Left lobe of liver (tissue), 2 donors: ENCODE measurements at places on chromosomes 1 and 21. TPM values are rescaled to one million over a fixed set of nuclear protein-coding genes. Genes with fewer than 3 reads are reported as not detected.

GRCh38 chr1:180513531-180513930, 11.2 kb upstream of the ACBD6 start:
- DNase-seq: no peak

Gene LRRN2
- 0.15 TPM for total RNA-seq

- DNase-seq: no peak
These were observed 30.2 kb upstream of the SLAMF1 start for GRCh38 chr1:160676869-160677597.

Gene ACTN2
- total RNA-seq: not detected

GRCh38 chr1:62452951-62453350, 16.1 kb downstream of the USP1 start:
- DNase-seq: no peak

Gene DNASE2B
- not detected for total RNA-seq

DNA sequence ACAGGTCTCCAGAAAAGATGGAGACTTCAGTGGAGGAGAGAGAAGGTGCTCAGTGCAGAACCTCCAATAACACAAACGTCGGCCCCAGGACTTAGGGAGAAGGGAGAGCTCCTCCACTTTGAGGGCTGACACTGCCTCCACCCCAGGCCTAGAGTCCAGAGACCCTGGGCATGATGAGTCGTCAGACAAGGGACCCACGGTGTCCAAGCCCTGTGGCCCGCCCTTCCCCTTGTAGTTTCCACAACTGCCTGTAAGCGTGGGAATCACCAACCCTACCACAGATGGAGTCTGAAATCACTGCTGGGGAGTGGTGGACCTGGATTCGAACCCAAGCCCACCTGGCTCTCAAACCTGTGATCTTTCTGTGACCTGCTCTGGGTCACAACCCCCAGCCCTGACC, 281.1 kb downstream of the NPHP4 start:
- no peak for DNase-seq

- DNase-seq: no peak
These were observed 531.6 kb downstream of the PTPRU start for GRCh38 chr1:29767769-29768425.

- DNase-seq: no peak
These were observed 32.4 kb downstream of the KCNN3 start for GRCh38 chr1:154837672-154838171.

Gene MXRA8
- total RNA-seq: 4.5 TPM

- DNase-seq: no peak
These were observed 21.9 kb downstream of the SH2D2A start for GRCh38 chr1:156794506-156795373.

- DNase-seq: no peak
These were observed 96.9 kb downstream of the NEK7 start for GRCh38 chr1:198253668-198254067.

Gene SPRR3
- total RNA-seq: not detected

Gene TTC34
- total RNA-seq: 0.20 TPM

- no peak for DNase-seq
These were observed 62.4 kb downstream of the MAP3K21 start for GRCh38 chr1:233389893-233390292.

Gene UBQLN4
- total RNA-seq: 21.2 TPM

- DNase-seq: no peak
These were observed 65.6 kb upstream of the DMRTA2 start for GRCh38 chr1:50488876-50489275.

DNA sequence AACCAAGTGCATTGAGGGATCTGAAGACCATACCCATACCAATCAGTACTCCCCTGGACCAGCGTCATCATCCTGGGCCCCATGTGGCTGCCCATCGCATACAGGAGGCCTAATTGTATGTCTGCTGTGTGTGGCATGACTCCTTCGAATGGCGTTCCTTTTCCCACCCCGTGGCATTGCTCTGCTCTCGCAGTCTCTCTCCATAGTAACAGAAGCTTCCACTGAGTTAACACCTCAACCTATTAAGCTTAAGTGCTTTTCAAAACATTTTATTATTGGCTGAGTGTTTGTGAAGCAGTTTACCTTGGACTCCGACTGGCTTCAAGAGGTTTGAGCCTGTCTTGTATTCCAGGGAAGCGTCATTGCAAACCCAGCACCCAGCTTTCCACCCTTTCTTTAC, 187.1 kb upstream of the LMO4 start:
- DNase-seq: no peak

GRCh38 chr1:10074059-10074851, 41.5 kb downstream of the UBE4B start:
- no peak for DNase-seq

GRCh38 chr1:108140936-108141335, 59.2 kb downstream of the SLC25A24 start:
- DNase-seq: no peak

Gene RNU1-4
- 1,159 TPM for total RNA-seq

DNA sequence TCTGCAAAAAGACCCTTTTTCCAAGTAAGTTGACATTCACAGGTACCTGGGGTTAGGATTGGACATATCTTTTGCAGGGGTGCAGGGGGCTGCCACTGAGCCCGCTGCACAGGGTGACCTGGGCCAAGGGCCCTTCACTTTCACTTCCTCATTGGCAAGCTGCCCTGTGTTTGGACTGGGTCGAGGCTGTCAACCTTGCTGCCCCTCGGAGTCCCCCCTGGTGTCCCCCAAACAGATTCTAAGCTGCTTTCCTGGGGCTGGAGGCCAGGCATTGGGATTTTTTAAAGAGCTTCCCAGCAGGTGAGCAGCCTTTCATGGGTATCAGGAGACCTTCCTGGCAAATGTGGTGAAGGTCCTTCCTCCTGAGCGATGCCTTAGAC, 7.9 kb upstream of the UMODL1 start:
- no peak for DNase-seq

DNA sequence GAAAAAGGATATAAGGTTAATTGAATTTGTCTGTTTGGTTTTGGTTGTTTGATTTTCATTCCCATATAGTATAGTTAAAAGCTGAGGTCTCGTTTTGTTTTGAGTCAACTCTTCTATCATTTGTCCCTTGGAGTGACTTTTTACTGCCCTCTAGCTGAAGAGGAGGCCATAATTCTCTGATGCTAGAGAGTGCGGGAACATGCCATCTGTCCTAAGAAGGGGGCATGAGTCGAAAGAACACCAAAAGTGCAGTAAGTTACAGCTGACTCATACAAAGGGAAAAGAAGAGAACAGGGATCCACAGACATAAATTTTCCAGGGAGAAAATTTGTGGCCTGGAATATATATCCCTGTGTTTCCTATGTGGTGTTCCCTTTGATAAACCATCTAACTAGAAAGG, 4.1 kb downstream of the KRTAP21-3 start:
- no peak for DNase-seq

DNA sequence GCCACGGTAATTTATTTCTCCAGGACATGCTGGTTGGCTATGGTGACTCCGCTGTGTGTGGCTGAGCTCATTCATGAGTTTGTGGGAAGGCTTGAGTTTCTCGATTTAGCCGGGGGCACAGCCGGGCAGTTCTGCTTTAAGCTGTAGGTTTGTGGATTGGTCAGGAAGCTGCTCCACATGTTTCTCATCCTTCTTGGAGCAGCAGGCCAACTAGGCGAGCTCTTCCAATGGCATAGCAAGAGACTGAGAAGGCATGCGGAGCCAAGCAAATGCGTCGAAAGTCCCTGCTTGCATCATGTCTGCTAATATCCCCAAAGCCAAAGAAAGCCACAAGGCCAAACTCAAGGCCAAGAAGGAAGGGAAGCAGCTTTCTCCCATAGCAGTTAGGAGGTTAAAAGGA, 71.6 kb upstream of the GREM2 start:
- DNase-seq: no peak

Gene SPATA45
- not detected for total RNA-seq

Gene PRRC2C
- 42.6 TPM for total RNA-seq

- DNase-seq: no peak
These were observed 33.6 kb upstream of the TNFSF18 start for GRCh38 chr1:173084292-173084691.

DNA sequence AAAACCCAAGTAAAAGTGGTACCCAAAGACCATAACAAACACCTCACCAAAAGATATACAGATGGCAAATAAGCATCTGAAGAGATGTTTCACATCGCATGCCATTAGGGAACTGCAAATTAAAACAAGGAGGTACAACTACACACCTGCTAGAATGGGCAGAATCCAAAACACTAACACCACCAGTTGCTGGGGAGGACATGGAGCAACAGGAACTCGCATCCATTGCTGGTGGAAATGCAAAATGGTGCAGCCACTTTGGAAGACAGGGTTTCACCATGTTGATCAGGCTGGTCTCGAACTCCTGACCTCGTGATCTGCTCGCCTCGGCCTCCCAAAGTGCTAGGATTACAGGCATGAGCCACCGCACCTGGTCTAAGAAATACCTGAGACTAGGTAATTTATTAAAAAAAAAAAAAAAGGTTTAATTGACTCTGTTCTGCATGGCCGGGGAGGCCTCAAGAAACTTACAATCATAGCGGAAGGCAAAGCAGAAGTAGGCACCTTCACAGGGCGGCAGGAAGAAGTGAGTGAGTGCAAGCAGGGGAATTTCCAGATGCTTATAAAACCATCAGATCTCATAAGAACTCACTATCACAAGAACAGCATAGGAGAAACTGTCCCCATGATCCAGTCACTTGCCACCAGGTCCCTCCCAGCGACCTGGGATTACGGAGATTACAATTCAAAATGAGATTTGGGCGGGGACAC, 30.2 kb upstream of the PRSS38 start:
- DNase-seq: peak; percentile 14

DNA sequence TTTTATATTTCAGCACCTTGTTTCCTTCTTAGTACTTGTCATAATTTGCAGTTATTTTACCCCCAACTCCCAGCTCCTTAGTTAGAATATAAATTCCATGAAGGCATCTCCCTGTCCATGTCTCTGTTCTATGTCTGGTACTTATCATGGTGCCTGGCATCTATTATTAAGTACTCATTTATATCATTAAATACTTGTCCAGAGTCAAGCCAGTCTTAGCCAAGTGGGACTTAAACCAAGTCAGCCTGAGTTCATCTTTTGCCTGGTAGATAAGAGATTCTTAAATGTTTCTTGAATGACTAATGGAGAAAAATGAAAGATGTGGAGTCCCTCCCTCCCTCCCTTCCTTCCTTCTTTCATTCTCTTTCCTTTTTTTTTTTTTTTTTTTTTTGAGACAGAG, 9.4 kb downstream of the SLC25A44 start:
- DNase-seq: no peak

Gene GTF2B
- 9.7 TPM for total RNA-seq

DNA sequence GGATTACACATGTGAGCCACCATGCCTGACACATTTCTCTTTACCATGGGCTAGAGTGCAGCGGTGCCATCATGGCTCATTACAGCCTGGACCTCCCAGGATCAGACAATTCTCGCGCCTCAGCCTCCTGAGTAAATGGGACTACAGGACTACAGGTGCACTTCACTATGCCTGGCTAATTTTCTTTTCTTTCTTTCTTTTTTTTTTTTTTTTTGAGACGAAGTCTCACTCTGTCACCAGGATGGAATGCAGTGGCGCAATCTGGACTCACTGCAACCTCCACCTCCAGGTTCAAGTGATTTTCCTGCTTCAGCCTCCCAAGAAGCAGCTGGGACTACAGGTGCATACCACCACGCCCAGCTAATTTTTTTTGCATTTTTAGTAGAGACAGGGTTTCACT, 14.8 kb upstream of the KIF1B start:
- DNase-seq: no peak

Gene SPRR2G
- not detected for total RNA-seq

- no peak for DNase-seq
These were observed 1.4 kb downstream of the RNF11 start for GRCh38 chr1:51237351-51238033.

- no peak for DNase-seq
These were observed 48.7 kb downstream of the PTPRU start for GRCh38 chr1:29284961-29285560.

DNA sequence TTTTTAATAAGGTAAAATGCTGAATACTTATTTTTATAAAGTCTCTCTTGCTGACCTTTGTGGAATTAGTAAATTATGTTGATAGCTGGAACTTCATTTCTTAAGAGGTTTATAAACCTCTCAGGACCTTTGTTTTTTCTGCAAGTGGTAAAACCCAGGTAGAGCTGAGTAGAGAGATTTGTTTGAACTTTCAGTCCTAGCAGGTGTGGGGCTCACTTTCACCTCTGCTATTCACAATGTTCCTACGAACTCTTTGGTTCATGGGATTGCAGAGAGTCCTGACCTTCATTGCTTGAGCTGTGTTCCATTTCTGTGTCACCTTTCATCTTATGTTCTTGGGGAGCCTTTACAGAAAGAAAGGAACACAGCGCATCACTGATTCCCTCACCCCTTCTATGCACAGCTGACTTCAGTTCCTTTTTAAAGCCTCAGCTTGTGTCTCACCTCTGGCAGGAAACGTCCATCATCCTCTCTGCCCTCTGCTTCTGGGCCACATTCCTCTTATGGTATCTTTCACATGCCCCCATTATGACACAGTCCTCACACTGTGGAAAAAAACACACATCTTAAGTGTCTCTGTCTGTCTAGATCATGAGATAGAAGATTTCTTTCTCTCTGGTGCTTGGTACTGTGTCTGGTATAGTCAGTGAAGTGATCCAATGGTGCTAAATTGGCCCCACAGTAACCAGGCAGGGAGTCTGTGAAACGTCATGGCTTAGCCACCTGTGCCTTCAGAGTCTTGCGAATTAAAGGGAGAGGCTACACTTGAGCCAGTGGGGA, 262.5 kb upstream of the B3GALT2 start:
- DNase-seq: no peak

Gene ERICH3
- total RNA-seq: 0.15 TPM

- DNase-seq: no peak
These were observed 165.4 kb downstream of the PLXNA2 start for GRCh38 chr1:208078752-208079151.

DNA sequence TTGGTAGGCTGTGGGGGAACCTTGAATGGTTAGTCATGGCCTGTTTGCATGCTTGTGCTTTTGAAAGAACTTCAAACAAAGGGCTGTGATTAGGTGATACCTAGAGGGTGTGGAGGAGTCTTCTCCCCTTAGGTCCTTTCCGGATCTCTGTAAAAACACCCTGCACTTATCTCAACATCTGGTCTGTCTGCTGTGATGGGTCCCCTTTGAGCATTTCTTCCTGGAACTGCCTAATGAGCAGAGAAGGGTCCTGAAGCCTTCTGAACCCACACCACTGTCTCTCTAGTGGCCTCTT, 59.6 kb downstream of the HUNK start:
- DNase-seq: no peak

- DNase-seq: no peak
These were observed 36.6 kb downstream of the ELF3 start for GRCh38 chr1:202046748-202047708.
